ENCODE measurements at places on chromosomes 13 and 19.

DNA sequence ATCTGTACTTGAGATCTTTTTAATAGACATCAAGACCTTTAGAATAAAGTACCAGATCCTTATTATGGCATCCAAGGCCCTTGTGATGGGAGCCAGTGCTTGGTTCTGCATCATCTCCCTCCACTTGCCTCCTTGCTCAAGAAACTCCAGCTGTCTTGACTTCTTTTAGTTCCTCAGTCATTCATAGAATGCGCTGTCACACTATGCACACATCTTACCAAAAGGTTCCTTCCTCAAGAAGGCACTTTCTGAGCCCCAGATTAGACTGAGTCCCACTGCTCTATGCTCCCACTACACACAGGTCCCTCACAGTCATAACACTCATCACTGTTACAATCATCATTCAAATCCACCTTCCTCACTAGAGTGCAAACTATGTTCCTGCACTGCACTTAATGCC lies 57.8 kb upstream of the ITM2B start:
- no peak for DNase-seq

GRCh38 chr19:5943623-5944022 lies 29.6 kb downstream of the CAPS start:
- DNase-seq, result no peak

DNA sequence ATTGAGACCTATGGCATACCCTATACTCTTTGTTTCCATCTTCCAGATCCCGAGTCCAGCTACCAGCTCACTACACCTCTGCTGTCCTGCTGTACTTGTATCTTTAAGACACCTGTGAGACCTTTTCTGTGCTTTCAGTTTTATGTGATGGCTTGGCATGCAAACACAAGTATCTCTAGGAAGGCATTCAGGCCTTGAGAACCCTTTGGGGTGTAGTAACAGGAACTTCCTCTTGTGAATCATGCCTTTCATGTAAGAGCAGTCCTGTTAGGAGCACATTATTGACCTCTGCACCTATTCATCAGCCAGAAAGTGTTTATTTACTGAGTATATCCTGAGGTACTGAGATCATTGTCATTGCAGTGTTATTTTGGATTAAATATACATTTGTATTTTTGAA lies 87.0 kb upstream of the HTR2A start:
- DNase-seq, result peak; percentile 7

DNA sequence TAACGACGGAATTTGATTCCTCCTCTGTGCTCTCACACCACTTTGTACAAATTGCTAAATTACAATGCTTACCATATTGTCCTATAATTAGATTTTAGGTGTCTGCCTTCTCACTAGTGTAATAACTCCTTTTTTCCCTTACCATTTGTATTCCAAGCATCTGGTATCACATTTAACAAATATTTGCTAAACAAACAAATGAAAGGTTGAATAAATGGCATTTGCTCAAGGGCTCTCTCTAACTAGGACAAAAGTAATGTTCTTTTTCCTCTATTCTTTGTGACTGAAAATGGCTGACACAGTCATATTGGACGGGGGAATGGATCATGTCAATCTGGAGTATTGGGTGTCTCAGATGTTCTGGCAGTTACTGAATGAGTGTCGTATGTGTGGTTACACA lies 99.7 kb downstream of the ENOX1 start:
- DNase-seq, result no peak

GRCh38 chr19:52492201-52492993 lies 35.1 kb upstream of the ZNF808 start:
- no peak for DNase-seq

DNA sequence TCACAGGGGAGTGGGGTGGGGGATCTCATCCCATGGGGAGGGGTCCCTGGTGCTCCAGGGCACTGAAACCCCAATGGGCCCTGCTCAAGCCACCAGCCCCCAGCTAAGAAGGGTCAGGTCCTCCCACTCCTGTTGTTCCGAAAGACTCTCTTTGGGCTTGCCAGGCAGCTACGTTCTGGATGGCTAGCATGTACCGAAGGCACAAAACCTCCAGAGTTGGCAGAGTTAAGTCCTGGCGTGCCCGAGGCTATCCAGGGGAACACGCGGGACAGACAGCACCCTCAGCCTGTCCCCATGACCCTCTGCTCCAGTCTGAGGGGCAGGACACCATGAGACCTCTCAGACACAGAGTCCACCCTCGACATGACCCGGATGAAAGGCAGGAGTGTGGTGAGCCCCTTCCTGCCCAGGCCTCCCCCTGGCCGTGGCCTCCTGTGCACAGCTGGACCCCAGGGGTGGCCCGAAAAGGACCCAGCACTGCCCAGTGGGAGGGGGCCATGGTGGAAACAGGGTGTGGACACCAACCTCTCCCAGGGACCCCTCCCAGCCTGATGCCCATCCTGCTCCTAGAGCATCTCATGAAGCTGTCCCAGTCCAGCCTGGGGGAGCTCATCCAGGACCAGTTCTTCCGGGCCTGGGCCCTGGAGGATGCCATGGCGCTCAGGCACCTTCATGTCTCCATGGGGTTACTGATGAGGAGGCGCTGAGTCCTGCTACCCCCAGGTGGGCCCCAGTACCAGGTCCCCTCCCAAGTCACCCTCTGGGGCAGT lies 53.0 kb upstream of the TPM4 start:
- no peak for DNase-seq

GRCh38 chr13:64057372-64058020 lies 2641.8 kb upstream of the PCDH20 start:
- no peak for DNase-seq

- no peak for DNase-seq
Observed at GRCh38 chr19:40697007-40697406, 6.6 kb upstream of the NUMBL start.

- no peak for DNase-seq
Observed at GRCh38 chr19:55535173-55535964, 1.6 kb downstream of the SBK2 start.

DNA sequence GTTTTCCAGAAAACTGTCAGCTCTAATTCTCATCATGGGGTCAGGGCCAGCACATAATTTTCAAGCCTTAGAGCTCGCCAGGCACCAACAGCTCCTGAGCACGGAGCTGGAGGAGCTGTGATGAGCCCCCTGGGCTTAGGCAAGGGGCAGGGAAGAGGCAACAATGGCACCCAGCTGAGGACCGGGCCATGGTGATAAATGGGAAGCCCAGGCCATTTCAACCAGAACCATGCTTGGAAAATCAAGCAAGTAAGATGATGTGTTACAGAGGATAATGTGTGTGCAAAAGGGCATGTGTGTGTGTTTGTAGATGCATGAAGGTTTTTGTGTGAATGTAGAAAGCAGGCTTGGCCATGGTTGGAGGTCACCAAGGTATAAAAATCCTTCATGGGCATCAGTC lies 66.8 kb upstream of the UBAC2 start:
- no peak for DNase-seq

GRCh38 chr19:49436381-49437017 lies 4.8 kb downstream of the SLC17A7 start:
- peak; percentile 70 for DNase-seq

GRCh38 chr13:75327135-75327510 lies 154.8 kb downstream of the TBC1D4 start:
- DNase-seq, result no peak

DNA sequence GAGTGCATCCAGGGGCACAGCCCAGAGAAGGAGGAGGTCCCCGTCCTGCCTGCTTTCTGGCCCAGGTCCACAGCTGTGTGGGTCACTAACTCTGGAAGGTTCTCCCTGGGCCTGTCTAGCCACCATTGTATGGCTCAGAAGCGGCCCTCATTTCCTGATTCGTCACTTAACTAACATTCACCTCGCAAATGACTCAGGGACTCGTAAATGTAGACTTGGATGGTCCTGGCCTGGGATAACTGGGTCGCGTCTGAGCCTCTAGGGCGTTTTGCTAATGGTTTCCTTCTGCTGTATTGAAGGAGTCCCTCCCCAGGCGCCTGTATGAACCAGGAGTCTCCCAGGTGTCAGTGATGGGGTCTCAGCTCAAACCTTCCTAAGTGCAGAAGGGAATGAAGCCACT lies 162.8 kb downstream of the ZNF536 start:
- DNase-seq, result no peak

DNA sequence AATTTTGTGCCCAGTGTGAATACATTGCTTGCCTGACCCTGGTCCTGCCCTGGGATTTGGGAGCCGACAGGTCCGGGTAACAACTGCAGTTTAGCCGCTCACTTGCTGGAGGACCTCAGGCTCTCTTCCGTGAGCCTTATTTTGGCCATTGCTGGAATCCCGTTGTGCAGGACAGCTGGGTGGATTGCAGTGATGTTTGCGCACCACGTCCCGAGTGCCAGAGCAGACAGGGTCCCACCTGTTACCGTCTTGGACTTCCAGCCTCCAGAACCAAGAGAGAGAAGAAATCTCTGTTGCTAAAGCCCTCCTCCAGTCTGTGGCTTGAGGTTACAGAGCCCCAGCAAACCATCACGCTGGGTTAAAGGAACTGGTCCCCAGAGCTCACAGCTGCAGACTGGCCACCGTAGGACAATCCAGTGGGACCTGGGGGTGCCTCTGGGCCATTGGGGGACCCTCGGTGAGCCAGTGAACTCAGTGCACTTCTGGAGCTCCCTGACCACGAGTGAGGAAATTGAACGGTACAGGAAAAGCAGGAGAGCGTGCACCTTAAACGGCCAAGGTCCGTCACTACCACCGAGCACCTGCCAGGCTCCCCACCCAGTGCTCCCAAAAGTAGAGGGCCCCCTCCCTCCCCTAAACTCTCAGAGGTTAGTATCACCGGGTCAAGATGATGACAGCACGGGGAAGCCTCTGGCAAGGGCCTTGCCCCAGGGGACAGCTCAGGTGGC lies 92.9 kb downstream of the GNG7 start:
- no peak for DNase-seq

Measured in activated CD4-positive, alpha-beta T cell treated with anti-CD3 and anti-CD28 coated beads, Interleukin-10, Interleukin-2, amounts not matched to agents 100 ng/mL and 50 ng/mL, durations not matched to agents 16 hours and 8 hours (primary cell).